ENCODE measurements at places on chromosomes 16 and 17. TPM values are rescaled to one million over a fixed set of nuclear protein-coding genes. Genes with fewer than 3 reads are reported as not detected.
A peak's percentile ranks its signal among the peaks of the same experiment; 100 is the strongest.

DNA sequence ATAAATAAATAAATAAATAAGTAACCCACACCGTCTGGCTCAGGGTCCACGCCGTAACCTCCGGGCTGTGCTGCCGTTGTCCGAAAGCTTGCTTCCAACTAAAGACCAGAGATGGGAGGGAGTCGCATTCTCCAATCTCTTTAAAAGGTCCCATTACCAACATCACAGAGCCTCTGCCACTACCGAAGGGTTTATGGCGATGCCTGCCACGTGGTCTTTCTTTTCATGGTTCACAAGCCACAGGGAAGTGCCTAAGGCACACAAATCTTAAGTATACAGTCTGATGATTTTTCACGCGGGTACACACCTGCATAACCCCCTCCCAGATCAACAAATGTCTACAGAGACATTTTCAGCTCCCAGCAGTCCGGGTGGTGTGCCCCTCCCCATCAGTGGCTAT lies 1.4 kb downstream of the COTL1 start:
- DNase-seq: no peak
- peaks cover 13% of the 10 kb centered on the region for H3K36me3 ChIP-seq
- peak overlapping the region; percentile 83 for H3K4me3 ChIP-seq
- no peaks in the 10 kb centered on the region for H3K27me3 ChIP-seq
- no peak overlapping the region for H3K27ac ChIP-seq

- H3K36me3 ChIP-seq: no peaks in the 10 kb centered on the region
- peak; percentile 57 for DNase-seq
- H3K27me3 ChIP-seq: no peaks in the 10 kb centered on the region
- H3K4me3 ChIP-seq: no peak overlapping the region
- H3K27ac ChIP-seq: no peak overlapping the region
Measured at GRCh38 chr17:34487626-34488025, 91.8 kb upstream of the TMEM132E start.

GRCh38 chr16:28607116-28607623 lies 2.7 kb downstream of the SULT1A1 start:
- peaks cover 9% of the 10 kb centered on the region for H3K4me1 ChIP-seq
- H3K27me3 ChIP-seq: no peaks in the 10 kb centered on the region

GRCh38 chr16:53561101-53561888 lies 58.3 kb upstream of the AKTIP start:
- no peaks in the 10 kb centered on the region for H3K4me1 ChIP-seq
- H3K27ac ChIP-seq: no peak overlapping the region
- DNase-seq: no peak
- no peaks in the 10 kb centered on the region for H3K36me3 ChIP-seq
- no peaks in the 10 kb centered on the region for H3K27me3 ChIP-seq
- no peak overlapping the region for H3K4me3 ChIP-seq

GRCh38 chr16:69329369-69330285 lies 761 bp downstream of the PDF start:
- peaks cover 56% of the 10 kb centered on the region for H3K36me3 ChIP-seq
- DNase-seq: peak; percentile 72
- H3K4me3 ChIP-seq: peak overlapping the region; percentile 80
- H3K4me1 ChIP-seq: peaks cover 33% of the 10 kb centered on the region

- DNase-seq: peak; percentile 84
- H3K27me3 ChIP-seq: peaks cover 4% of the 10 kb centered on the region
- no peaks in the 10 kb centered on the region for H3K36me3 ChIP-seq
- no peak overlapping the region for H3K27ac ChIP-seq
Measured at GRCh38 chr17:50816771-50817751, 18.3 kb upstream of the WFIKKN2 start.

GRCh38 chr16:68493412-68494070 lies 45.2 kb upstream of the SMPD3 start:
- peaks cover 10% of the 10 kb centered on the region for H3K4me1 ChIP-seq
- DNase-seq: no peak
- no peaks in the 10 kb centered on the region for H3K36me3 ChIP-seq
- H3K27me3 ChIP-seq: no peaks in the 10 kb centered on the region
- no peak overlapping the region for H3K4me3 ChIP-seq
- no peak overlapping the region for H3K27ac ChIP-seq

DNA sequence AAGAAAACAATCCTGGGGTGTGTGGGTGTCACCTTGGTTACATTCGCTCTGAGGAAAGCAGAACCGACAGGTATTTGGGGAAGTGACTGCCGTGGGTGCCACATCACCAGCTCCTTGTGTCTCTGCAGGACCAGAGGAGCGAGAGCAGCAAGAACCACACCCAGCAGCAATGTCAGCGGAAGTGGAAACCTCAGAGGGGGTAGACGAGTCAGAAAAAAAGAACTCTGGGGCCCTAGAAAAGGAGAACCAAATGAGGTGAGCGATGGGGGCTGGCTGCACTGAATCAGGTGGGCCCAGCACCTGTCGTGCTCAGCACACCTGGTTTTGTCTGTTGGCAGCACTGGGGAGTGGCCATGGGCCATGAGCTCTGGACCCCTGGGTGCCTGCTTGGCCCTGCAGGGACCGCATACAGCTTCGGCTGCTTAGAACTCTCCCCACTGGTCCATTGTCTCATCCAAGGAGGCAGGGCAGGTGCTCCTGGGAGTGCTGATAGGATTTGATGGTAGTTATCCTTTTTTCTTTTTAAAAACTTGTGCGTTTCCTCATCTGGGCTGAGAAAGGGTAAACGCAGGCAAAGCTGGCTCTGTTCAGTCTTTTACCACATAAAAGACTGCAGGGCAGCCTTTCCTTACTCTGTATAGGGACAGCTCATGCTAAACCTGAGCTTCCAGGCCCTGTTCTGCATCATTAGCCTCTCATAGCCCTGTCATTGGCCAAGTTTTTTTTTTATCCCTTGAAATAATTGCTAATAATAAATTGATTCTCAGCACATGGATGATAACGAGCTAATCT lies 29.4 kb downstream of the HMOX2 start:
- no peak overlapping the region for H3K4me3 ChIP-seq
- H3K4me1 ChIP-seq: peaks cover 4% of the 10 kb centered on the region
- no peaks in the 10 kb centered on the region for H3K27me3 ChIP-seq
- no peak for DNase-seq
- H3K36me3 ChIP-seq: peaks cover 12% of the 10 kb centered on the region
- H3K27ac ChIP-seq: no peak overlapping the region

- no peak for DNase-seq
- H3K27me3 ChIP-seq: no peaks in the 10 kb centered on the region
- H3K36me3 ChIP-seq: no peaks in the 10 kb centered on the region
Measured at GRCh38 chr16:55021595-55022475, 91.2 kb downstream of the IRX5 start.

DNA sequence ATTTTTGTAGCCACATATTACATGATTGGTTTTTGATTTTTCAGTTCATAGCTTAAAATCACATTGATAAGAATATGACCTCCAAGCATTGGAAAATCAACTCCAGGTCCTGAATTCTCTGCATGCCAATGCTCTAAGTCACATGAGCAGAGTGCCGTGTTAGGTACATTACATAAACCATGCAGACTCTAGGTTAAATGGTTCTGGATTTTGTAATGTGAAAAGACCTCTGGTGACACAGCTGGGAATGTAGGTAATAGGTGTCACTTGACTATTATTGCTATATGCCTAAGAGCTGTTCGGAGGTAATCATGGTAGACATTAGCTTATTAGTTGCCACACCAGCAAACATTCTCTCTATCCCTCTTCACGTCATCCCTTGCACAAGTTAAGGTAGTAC lies 231.1 kb upstream of the SALL1 start:
- H3K27ac ChIP-seq: no peak overlapping the region
- H3K4me3 ChIP-seq: no peak overlapping the region
- H3K36me3 ChIP-seq: no peaks in the 10 kb centered on the region

- peaks cover 53% of the 10 kb centered on the region for H3K36me3 ChIP-seq
- peak overlapping the region; percentile 92 for H3K4me3 ChIP-seq
- H3K27ac ChIP-seq: peak overlapping the region; percentile 90
- peaks cover 13% of the 10 kb centered on the region for H3K4me1 ChIP-seq
- H3K27me3 ChIP-seq: no peaks in the 10 kb centered on the region
Measured at GRCh38 chr17:41689497-41690299, 1.0 kb downstream of the EIF1 start.

SRP68 gene
- 76.8 TPM for polyA plus RNA-seq
